ELF-1 (cell line): ENCODE measurements at places on chromosomes 4 and X.

- DNase-seq, result no peak
Observed at GRCh38 chr4:1310796-1311631, 21.3 kb downstream of the MAEA start.

DNA sequence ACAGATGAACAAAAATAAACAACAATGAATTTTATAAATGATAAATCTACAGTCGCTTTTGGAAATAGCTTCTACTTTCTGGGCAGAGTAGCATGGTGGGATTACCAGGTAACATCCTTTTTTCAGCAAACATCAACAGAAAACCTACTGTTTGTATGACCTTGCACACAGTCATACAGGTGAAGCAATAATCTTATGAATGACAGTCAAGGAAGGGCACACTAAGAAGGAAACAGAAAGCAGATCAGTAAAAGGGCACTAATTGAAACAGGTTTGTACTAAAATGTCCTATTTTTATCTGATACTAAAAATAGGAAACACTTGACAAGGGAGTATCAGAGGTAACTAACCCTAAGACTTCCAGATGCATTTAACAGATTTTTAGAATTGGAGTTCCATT is 108.9 kb downstream of the DLG3 start:
- no peak for DNase-seq

- no peak for DNase-seq
Observed at GRCh38 chr4:119729835-119730670, 101.4 kb upstream of the PDE5A start.

- no peak for DNase-seq
Observed at GRCh38 chr4:34158878-34159277, 2085.4 kb downstream of the ARAP2 start.

DNA sequence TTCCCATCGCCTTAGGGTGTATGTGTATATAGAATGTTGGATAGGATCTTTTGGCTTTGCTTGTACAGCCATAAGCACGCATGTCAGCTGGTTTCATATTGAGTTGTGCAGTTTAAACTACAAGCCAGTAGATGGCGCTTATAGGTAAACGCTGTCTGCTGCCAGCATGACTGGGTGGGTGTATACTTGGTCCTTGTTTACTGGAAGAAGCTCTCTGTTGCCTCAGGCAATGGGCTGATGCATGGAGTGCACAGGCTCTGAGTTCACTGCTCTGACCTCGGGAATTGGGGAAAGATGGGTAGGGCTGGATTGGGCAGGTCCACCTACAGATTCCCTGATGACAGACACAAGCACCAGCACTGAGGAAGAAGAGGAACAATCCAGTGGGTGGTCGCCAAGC is 831.5 kb downstream of the STIM2 start:
- DNase-seq, result peak; percentile 65

DNA sequence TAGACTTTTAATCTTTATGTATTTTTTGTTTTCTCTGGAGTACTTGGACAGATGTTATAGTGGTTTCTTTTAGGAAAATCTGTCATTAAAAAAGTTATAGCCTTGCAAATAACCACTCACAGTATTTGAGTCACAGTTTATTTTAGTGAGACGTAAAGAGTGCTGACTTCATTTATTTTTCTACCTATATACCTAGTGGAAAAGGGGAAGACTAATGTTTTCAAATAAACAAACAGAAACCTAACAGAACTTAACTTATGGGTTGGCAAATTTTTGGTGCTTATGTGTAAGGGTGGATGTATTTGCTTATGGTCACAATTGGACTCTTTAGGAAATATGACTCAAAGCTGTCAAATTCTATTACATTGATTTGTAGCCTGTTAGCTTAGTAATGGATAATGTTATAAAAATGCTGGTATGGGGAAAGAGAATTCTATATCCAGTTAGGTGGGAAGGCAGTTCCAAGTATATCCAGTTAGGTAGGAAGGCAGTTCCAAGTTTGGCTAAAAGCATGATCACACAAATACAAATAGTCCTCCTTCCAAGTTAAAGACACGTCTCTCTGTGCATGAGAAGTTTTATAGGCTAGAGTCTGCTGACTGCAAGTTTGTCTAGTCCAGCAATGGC is 61.9 kb downstream of the SLC9A6 start:
- DNase-seq, result no peak

DNA sequence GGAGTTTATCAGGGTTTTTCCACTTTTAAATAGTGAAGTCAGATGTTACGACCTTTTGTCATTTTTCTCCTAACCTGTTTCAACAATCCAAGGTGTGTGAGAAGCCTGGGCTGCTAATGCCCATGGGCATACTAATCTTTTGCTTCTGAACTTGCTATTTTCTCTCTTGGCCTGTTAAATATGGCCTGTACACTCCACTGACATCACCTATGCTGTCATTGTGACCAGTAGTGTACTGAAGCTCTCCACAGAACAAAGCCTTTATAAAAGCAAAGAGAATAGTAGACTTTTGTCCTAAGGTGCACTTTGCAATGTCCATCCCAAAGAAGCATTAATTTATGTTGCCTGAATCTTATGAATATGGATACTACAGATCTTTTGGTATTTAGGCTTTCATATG is 1490.5 kb downstream of the STIM2 start:
- no peak for DNase-seq

DNA sequence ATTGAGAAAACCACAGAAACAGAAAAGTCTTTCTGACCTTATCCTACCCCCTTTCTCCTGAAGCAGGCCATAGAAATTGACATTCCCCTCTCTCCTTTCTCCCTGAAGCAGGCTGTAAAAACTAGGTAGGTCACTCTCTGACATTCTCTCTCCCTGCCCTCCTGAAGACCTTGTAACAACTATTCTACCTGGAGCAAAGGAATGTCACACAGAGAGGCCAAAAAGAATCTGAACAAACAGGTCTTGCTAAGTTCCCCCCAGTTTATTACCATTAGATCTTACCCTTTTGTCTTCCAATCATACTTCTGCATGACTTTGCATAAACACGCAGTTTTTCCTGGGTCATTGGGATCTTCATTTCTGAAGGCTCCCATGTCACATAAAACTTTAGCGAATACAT is 198.3 kb upstream of the GYPA start:
- peak; percentile 53 for DNase-seq

DNA sequence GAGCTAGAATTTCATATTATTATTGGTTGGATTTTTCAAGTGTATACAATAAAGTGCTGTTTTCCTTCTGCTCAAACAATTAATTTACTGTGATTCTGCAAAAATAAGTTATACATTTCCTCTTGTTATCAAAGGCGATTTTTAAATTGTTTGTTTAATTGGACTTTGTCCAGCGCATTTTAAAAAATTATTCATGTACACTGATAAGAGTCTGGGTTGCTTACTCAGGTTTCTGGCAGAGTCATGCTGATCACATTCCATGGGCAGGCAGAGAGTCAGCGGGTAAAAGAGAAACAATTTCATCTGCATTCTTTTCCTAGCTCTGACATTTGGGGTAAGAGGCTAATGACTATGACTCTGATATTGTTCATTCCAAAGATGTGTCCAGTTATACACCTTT is 8.9 kb downstream of the FAT4 start:
- no peak for DNase-seq

DNA sequence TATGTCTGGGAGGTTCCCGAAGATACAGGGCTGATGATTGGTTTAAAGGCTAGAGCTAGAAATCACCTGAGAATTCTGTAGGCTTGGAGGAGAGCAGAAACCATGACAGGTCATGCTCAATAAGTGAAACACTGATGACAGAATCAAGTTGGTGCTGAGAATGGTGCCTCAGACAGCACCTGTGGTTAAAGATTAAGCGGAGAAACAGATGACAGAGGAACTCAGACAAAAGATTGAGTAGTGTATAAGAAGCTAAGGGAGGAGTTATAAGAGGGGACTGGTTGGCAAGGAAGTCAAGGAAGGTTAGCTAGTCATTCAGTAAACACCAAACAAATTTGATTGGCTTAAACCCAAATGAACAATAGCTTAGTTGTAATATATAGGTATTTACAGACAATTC is 385.4 kb upstream of the CNKSR2 start:
- no peak for DNase-seq
